Activated naive CD4-positive, alpha-beta T cell treated with Interleukin-2 at 50 U/mL for 16 hours (primary cell): ENCODE measurements at places on chromosomes 1 and 21.

DNA sequence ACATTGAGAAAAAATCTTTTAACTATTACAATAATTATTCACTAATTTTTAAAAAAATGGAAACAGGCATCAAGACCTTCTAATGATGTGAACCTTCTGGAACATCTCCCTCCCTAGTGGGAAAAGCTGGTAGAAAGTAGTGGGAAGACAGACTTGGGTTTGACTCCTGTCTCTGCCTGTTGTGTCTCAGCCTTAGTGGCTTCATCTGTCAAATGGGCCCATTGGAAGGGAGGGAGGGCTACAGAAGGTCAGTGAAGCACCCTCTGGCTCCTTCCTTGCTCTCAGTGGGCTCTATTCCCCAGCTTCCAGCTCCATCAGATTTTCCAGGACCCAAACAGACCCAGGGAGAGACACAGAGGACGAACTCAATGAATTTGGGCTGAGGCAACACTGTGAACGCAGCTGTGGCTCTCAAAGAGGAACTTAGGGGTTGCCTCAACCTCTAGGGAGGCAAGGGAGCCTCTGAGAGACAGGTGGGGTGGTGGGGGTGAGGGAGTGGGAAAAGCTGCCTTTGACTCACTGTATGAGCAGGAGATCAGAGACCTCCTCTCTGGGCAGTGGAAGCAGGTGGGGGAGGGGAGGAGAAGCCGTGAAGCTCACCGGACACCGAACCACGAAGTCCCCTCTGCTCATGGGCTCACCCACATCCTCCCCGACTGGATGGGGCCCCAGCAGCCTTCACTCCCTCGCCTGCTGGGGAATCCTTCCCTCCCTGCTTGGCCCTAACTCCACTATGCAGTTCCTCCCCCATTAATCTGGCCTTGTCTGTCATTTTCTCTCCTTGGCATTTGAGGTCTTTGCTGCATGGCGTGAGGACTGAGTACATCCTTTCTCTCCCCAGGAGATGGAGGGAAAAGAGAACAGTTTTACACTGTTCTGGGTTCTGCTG lies 4.5 kb downstream of the CNR2 start:
- DNase-seq = no peak

DNA sequence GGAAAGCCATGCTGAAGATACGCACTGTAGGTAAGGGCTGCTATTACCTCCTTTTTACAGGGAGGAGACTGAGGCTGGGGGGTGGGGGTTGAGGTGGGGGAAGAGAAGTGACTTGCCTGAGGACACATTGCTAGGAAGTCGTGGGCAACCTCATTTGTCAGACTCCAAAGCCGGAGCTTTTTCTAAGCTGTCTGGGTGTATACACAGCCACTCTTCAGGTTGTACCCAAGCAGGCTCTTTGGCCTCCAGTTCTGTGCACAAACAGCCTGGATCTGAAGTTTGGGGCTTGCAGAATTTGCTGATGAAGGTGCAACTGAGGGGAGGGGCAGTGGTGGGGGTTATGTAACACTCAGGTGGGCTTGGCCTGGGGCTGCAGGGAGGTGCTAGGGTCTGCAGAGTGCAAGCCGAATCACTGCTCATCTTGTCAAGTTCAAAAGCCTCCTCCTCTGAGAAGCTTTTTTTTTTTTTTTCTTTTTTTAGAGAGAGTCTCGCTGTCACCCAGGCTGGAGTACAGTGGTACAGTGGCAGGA lies 16.9 kb downstream of the TINAGL1 start:
- DNase-seq = no peak

DNA sequence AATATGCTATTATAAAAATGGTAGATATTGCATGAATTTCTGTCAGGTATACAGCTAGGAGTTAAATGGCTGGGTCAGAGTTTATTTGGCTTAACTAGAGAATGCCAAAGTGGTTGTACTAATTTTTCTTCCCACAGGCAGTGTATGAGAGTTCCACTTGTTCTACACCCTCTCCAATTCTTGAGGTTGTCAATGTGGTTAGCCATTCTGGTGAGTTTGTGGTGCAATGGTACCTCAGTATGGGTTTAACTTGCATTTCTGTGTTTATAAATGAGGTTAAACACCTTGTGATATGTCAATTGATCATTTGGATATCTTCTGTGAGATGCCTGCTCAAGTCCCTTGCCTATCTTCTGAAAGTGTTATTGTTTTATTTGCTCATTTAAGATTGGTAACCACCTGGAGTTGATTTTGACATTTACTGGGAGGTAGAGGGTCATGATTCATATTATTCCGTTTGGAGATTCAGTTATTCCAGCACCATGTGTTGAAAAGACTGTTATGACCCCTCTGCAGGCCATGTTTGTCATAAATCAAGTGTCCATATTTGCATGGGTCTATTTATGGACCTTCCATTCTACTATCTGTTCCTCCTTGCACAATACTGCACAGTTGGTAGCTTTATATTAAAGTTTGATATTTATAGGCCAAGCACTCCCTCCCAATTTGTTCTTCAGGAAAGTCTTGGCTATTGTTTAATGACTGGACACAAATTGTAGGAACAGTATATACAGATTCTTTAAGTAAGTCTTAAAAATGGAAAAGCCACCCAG lies 5.8 kb downstream of the FALEC start:
- DNase-seq = no peak

DNA sequence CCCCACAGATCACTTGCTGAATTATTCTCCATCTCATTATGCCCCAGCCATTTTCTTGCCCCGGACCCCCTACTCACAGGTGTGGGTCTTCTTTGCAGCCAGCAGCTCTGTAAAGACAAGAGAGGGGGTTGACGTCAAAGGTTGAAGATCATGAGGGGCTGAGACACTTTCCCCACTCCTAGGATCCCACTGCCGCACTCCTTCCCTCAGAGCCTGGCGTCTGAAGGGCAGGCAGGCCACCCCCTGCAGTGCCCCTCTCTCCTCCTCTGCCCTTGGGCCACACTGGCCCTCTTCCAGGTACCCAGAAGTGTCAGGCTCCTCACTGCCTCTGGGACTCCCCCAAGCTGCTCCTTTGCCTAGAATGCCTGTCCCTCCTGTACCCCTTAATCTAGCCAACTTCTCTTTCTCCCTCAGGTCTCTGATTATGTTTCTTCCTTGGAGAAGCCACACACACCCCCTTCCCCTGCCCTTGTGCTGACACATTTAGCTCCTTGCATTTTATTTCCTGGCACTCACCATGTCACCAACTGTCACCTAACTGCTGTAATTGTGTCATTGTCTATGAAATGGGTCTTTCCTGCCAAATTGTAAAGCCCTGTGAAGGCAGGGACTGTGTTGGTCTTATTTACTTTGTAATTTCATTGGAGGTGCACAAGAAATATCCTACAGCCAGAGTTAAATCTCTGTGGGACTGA lies 2.1 kb downstream of the RORC start:
- no peak for DNase-seq

- DNase-seq = no peak
Measured at GRCh38 chr1:155932487-155932886, 1.7 kb downstream of the KHDC4 start.

DNA sequence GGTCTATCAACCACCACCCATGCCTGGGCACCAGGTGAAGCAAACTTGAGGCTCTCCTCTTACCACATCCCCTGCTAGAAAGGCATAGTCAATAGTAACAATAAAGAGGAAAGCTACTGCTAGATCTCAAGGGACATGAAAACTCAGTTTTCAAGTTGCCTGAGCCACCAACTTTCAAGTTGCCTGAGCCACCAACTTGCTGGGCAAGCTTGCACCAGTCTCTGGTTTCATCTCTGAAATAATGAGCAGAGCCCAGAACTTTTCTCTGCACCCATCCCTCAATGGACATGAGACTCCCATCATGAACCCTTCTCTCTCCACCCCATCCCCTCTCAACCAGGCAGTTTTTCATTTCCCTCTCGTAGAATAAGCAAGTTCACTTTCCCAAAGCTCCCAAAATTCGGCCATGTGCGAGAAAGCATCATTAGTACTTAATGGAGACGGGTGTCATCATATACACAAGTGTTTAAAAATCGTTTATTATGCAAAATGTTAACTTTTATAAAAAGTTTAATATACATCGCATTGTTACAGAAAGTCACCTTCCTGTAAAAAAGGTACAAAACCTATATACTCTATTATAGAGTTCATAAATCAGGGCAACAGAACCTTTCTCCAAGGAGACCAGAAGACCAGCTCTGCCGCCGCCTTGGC lies 1.7 kb downstream of the ID3 start:
- no peak for DNase-seq

GRCh38 chr1:69551476-69552324 lies 16.0 kb upstream of the LRRC7 start:
- no peak for DNase-seq
